ENCODE measurements at places on chromosomes 6 and 20.

DNA sequence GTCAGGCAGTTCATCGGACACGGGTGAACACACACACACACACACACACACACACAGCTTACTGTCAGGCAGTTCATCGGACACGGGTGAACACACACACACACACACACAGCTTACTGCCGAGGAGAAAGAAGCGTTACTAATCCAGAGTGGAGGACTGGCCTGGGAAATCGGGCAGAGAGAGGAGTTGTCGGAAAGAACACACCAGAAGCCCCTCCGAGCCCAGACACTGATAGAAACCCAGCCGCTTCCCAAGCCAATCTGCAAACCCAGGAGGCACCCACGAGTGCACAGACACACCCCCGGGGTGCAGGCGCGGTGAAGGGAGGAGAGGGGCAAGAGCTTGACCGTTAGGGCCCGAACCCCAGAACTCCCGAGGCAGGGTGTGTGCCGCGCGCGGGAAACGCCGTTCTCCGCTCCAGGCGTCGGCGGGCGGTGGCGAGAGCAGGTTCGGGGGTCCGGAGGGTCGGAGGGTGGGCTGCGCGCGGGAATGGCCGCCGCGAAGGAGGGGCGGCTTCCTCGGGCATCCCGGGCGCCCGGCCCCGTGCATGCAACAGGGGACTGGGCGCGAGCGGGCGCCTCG, 636 bp downstream of the ELOVL2 start:
- DNase-seq, result no peak

DNA sequence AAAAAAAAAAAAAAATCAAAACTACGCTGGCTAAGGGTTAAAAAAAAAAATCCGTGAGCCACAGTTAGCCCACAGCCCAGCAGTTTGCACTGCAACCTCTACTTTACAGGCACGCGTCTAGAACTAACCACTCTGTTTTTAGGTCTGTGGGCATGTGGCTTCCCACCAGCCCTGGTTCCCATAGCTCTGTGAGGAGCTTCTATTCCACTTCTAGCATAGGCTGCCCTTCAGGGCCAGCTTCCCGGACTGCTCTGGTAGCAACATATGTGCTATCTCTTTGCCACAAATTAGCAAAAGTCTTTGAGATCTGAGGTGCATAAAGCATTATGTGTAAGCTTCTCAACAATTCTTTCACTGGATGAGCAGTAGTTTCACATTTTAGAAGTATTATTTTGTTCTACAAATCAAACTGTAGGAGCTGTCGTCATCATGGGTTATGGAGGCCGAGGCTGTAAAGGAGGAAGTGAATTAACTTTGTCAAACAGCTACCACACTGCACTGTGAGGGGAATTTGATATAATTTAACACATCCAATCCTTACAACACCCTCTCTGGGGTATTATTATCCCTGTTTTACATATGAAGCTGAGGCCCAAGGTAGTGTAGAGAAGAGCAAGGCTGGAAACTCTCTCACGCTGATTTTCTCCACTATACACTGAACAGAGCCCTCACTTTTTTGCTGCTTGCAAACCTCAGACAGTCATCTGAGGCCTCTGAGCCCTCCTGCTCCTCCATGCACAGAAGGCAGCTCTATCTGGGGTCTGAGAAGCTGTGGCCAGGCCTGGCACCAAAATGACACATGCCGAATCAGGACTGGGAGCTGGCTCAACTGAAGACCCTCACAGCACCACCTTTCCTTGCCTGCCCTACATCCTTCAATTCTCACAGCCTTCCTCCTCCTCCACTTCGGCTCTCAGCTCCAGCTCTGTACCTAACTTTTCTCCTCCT, 35.4 kb downstream of the MAN1A1 start:
- no peak for DNase-seq

DNA sequence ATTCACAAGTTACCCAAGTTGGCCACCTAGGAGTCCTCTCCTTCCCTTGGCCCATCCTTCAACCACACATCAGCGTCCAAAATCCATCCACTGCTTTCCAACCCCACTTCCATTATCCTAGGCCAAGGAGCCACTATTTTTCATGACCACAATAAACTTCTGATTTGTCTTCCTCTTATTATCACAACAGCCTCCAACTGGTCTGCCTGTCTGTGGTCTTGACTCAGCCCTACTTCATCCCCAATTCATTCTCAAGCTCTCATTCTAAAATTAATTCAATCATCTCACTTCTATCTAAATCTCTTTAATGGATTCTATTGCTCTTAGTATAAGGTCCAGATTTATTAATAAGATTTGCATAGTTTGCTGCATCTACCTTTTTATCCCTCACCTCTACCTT, 189.0 kb upstream of the PRDM1 start:
- DNase-seq, result no peak

GRCh38 chr20:17533396-17533795, 2.2 kb upstream of the BFSP1 start:
- no peak for DNase-seq

GRCh38 chr20:44800391-44801046, 9.8 kb downstream of the RIMS4 start:
- DNase-seq, result no peak

DNA sequence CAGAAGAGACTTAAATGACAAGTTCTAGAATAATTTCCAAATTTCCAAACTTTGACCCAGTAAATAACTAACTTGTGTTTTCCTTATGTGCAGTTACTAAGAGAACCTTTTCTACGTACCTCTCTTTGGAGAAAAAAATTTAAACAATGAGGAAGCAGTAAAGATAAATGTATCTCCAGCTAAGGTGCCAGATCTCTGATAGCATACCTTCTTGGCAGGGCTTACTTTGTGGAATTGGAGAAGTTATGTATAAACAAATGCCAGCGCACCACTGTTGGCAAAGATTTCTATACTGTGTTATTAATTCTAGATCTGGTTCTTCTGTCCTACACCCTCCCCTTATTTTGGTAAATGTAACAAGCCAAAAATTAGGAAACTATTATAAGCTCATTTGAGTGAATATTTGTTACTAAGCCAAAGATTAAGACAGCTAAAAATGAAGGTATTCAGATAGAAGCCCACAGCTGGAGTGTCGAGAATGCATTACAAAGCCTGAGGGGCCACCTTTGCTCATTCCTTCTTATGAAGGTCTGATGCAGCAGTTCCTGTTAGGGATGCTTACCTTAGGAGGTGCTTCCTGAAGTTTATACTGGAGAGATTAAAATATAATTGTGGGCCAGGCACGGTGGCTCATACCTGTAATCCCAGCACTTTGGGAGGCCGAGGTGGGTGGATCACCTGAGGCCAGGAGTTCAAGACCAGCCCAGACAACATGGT, 373.1 kb upstream of the SOX4 start:
- no peak for DNase-seq

DNA sequence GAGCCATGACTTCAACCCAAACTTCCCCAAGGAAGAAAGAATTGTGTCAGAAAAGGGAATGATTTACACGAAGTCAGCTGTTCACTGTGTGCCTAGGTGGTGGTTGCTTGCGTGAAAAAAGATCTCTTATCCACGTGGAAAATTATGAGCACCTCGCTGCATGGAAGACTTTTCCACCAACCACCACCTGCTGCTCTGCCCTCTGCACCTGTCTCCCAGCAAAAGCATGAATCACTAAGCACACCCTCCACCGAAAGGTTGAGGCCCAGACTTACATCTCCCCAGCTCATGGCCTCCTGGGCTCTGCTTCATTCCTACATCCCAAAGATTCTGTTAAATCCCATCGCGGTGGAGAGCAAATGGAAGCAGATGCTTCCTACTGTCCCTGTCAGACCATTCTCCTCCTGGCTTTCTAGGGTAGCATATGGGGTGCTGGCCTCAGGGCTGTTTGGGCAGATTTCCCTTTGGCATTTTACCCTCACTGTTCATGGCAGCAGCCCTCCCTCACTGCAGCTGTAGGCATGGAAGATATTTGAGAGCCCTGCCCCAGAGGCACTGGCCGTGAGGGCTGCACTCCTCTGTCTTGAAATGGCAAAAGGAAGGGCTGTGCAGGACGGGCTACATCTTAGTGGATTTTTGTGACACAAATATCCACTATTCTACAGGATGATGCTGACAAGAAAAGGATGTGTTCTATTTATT, 37.6 kb upstream of the CST5 start:
- no peak for DNase-seq

DNA sequence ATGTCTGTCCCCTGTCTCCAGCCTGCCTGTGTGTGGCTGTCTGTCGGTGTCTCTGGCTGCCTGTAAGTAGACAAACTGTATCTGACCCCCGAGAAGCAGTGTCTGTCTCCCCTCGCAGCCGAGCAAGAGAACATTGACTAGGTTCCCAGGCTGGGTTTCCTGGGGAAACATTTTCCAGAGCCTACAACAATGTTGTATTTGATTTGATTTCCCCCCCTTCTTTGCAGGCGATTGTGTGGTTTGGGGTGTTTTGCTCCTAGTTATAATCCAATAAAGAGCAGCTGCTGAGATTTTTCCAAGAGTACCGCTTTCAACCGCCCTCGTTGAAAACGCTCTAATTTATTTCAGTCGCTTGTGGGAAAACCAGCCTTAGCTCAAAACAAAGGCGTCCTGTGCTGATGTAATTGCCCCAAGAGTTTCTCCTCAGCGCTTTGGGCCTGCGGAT, 92.6 kb downstream of the CDC5L start:
- DNase-seq, result no peak

DNA sequence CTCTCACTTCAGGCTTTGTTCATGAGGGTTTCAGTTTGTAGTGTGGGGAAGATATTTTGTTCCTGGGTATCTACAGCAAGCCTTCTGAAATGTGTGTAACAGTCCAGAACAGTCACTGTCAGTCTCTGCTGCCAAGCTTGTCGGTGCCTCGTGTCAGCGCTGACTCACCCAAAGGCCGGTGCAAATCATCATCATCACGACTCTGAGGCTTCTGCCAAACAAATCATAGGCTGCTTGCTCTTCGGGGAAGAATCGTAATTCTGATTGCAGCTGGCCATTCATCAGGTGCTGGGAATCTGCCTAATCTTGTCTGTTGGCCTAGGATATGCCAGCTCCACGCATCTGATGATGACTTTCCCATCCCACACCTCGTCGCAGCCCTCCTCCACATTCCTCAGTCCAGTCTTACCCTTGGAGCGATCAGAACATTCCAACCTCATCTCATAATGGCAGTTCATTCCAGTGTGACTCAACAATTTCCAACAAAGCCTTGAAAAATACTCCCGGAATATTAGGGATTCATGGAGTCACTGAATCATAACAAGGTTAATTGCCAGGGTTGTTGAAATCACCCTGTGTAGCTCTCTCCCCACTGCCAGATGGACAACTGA, 40.9 kb downstream of the ALDH8A1 start:
- no peak for DNase-seq

GRCh38 chr20:37523911-37524700, 3.1 kb downstream of the NNAT start:
- no peak for DNase-seq

DNA sequence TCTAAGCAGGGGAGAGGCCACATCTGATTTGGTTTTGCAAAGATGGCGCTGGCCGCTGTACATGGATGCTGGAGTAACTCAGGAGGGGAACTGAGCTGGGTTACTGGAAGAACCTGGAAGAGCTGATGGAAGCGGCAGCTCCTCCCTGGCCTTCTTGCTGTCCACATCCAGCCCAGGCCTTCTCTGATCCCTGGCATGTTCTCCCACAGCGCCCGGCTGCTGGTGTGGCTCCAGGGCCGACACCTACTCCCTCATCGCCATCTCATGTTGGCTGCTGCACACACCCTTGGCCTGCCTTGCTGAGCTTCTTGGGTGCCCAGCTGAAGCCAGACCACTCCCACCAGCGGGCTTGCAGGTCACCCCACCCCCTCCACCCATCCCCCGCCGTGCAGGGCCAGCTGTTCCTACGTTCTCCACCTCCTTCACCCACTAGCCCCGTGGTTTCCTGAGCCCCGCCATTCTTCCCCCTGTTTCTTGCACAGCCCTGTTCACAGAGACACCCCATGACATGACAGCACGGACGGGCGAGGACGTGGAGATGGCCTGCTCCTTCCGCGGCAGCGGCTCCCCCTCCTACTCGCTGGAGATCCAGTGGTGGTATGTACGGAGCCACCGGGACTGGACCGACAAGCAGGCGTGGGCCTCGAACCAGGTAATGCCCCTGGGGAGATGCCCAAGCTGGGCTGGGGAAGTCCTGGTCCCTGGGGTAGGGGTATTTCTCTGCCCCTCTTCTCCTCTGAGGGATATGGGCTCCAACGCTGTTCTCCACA, 28.4 kb downstream of the VSTM2L start:
- no peak for DNase-seq

DNA sequence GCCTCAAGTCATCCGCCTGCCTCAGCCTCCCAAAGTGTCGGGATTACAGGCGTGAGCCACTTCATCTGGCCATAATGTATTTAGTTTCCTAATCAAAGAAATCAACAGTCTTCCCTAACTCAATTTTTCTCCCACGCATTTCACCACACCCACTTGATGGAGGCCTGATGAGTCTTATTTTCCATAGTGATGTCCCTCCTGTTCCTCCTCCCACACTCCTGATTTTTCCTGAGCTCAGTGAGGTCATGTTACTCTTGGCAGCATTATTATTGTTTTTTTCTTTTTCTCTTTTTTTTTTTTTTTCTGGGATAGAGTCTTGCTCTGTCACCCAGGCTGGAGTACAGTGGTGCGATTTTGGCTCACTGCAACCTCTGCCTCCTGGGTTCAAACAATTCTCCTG, 8.9 kb downstream of the ABRACL start:
- DNase-seq, result no peak

- DNase-seq, result no peak
Measured at GRCh38 chr6:129599467-129599866, 110.5 kb downstream of the ARHGAP18 start.

- no peak for DNase-seq
Measured at GRCh38 chr6:82006027-82006738, 241.4 kb downstream of the IBTK start.

GRCh38 chr6:166050559-166050958, 117.1 kb downstream of the TBXT start:
- no peak for DNase-seq

DNA sequence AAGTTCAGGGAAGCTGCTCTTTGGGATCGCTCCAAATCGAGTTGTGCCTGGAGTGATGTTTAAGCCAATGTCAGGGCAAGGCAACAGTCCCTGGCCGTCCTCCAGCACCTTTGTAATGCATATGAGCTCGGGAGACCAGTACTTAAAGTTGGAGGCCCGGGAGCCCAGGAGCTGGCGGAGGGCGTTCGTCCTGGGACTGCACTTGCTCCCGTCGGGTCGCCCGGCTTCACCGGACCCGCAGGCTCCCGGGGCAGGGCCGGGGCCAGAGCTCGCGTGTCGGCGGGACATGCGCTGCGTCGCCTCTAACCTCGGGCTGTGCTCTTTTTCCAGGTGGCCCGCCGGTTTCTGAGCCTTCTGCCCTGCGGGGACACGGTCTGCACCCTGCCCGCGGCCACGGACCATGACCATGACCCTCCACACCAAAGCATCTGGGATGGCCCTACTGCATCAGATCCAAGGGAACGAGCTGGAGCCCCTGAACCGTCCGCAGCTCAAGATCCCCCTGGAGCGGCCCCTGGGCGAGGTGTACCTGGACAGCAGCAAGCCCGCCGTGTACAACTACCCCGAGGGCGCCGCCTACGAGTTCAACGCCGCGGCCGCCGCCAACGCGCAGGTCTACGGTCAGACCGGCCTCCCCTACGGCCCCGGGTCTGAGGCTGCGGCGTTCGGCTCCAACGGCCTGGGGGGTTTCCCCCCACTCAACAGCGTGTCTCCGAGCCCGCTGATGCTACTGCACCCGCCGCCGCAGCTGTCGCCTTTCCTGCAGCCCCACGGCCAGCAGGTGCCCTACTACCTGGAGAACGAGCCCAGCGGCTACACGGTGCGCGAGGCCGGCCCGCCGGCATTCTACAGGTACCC, at the start of gene ESR1:
TSS of gene ESR1 (plus strand) at position 170 of the 858 bp plus-strand sequence. CDS start at position 401, 231 bp downstream.
- no peak for DNase-seq

- no peak for DNase-seq
Measured at GRCh38 chr20:20821484-20822260, 109.2 kb upstream of the RALGAPA2 start.
